ENCODE measurements at places on chromosomes 3 and 15.

DNA sequence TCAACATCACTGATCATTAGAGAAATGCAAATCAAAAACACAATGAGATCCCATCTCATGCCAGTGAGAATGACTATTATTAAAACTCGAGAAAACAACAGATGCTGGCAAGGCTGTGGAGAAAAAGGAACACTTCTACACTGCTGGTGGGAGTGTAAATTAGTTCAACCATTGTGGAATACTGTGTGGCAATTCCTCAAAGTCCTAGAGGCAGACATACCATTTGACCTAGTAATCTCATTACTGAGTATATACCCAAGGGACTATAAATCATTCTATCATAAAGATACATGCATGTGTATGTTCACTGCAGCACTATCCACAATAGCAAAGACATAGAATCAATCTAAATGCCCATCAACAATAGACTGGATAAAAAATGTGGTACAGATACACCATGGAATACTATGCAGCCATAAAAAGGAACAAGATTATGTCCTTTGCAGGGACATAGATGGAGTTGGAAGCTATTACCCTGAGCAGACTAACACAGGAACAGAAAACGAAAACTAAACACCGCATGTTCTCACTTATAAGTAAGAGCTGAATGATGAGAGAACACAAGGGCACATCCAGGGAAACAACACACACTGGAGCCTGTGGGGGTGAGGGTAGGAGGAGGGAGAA, 15.2 kb upstream of the AVEN start:
- DNase-seq = no peak

DNA sequence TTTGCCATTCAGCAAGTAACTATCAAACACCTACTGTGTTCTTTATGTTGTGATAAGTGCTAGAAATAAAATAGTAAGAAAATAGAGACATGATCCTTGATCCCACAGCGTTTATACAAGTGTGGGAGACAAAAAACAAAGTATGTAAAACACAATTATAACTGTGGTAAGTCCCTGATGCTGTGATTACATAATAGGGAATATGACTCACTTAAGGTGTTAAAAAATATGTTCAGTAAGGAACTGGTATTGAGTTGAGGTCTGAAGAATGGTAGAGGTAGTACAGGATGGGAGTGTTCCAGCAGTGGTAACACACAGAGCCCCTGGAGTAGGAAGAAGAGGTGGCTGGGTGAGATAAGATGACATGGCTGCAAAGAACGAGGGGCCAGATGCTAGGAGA, 132.1 kb upstream of the TMC3 start:
- DNase-seq = no peak

GRCh38 chr15:91279486-91279885, 179.4 kb downstream of the SV2B start:
- no peak for DNase-seq

DNA sequence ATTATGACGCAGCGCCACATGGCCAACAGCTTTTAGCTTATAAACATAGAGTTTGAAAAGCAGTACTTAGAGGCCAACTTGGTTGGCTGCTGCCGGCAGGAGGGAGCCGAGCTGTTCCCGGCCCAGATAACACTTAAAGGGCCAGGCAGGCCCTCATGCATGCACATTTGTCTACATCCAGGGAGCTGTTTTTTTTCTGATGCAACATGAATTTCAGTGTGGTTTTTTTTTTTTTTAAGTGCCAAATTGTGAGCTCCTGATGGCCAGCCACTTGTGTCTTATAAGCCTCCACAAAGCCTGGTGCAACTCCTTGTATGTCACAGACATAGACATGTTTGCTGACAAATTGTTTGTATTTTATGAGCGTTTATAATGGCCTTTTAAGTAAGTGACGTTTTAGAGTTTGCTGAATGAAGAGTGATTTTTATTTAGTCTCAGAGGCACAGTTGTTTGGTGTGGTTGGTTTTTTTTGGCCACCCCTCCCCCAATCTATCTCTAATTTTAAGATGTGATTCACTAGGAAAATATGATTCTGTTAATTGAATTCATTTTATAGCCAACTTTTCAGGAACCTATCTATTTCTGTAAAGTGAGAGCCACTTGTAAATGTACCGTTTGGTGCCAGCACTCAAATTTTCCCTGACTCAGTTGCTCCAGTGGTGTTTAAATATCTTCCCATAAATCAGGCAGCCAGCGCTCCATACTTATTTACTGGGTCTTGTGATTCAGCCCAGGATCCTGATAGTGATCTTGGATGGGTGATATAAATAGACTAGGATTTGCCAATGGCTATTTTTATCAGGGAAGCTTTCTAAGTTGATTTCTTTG, 134.3 kb downstream of the VGLL4 start:
- DNase-seq = peak; percentile 79

DNA sequence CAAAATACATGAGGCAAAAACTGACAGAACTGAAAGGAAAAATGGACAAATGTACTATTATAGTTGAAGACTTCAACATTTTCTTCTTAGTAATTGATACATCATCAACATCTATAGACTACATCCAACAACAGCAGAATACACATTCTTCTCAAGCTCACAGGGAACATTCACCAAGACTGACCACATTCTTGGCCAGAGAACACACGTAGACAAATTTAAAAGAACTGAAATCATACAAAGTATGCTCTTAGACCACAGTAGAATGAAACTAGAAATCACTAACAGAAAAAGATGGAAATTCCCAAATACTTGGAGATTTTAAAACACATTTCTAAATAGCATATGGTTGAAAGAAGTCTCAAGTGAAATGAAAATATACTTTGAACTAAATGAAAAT, 55.1 kb upstream of the NSMCE3 start:
- DNase-seq = no peak

GRCh38 chr3:71131375-71132314, 451.9 kb downstream of the FOXP1 start:
- DNase-seq = no peak

DNA sequence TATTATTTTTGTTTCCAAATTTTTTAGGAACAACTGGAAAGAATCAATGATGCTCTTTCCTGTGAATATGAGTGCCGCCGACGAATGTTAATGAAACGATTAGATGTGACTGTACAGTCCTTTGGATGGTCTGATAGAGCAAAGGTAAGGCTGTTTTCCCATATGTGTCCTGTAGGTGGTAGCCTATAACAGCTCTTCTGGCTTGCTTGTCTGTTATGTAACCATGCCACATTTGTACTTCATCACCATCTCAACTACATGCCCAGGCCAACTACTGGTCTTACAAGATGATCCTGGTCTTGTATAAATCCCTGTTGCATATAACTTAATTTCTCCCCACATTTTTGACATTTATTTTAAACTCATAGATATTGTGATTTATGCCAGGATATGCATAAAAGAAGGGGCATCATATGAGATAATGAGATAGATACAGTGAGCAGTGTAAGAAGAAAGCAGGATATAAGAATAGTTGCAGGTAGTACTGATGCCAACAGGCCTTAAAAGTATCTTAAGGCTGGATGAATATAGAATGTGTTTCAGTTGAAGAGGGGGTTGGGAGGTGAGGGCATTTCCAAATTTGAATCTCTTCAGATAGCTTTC, 20.3 kb downstream of the FAM98B start:
- DNase-seq = peak; percentile 50

GRCh38 chr15:40872791-40873693, 992 bp downstream of the RHOV start:
- DNase-seq = no peak

DNA sequence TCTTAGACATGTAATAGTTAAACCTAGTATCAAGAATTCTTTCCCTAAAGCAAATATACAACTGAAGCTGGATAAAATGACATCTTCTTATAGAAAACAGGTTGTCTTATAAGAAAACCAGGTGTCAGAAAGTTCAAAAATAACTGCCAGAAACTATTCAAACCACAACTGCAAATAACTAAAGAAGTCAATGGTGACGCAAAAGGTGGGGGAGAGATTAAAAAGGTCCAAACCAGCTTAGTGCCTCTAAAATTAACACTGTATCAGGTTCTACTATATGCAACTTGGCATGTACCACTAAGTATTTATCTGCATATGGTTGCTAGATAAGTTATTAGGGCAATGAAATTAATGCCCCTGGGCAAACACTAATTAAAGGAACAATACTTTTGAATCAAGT, 136.8 kb downstream of the TBL1XR1 start:
- DNase-seq = no peak

DNA sequence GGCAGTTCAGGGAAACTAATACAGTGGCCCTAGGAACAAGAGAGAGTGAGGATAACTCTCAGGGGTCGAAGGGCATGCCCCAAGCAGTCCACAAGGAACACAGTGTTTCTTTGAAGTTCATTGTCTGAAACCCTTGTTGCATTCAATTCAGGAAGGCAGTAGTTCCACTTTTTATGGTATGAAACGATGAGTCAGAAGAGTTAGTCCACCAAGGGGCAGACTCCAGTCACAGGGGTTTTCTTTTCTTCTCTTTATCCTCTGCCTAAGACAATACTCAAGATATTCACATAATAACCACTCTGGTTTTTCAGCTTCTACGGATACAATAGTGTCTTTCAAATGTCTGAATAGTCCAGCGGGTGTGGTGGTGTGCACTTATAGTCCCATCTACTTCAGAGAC, 23.7 kb upstream of the TICRR start:
- DNase-seq = no peak

- DNase-seq = no peak
Measured at GRCh38 chr3:140203510-140203909, 268.5 kb downstream of the CLSTN2 start.

DNA sequence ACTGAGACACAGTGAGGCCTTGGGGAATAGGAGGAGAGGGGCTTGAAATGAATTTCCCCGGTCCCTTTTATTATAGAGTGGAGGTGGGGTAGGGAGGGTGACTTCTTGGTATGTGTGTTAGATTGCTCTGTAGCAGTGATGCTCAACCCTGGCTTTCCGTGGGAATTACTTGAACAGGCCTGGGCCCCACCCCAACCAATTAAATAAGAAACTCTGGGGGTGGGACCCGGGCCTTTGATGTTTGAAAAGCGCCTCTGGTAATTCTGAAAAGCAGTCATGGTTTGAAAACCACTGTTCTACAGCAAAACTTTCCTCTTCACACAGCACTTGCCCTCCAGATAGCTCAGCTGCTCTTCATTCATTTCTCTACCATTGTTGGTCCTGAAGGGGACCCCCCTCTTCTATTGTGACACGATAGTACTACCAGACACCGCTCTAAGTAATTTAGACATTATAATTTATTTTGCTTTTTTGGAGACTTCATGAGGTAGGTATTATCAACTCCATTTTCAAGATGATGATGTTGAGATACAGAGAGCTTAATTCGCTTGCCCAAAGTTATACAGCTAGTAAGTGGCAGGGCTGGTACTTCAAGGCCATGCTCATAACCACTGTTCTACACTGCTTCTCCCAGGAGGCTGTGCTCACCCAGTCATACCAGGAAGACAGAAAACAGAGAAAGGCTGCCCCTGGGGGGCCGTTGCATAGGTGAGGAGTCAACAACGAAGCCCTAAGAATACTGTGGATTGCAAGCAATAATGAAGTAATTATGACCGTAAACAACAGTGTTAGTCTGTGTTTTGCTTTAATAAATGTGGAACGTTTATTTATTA, 176.2 kb downstream of the PEX5L start:
- no peak for DNase-seq

DNA sequence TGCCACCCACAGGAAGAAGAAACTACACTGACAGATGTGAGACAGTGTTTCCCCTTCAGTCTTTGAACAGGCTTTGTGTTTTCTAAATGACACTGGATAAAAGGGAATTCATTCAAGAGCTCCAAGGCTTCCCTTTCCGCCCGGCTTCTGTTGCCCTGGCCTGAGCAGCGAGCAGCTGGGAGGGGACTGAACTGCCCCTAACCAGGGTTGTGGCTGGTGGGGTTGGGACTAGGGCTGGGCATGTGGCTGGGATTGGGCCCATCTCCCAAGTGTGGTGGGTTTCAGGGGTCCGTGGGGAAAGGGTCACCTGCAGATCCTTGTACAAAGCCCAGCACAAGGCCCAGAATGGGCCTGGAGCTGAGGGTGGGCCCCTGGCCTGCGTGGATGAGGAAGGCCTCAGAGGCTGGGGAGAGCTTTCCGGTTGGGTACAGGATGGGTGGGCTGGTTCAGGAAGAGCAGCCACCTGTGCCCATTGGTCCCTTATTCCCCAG, 10.4 kb downstream of the VILL start:
- DNase-seq = no peak

DNA sequence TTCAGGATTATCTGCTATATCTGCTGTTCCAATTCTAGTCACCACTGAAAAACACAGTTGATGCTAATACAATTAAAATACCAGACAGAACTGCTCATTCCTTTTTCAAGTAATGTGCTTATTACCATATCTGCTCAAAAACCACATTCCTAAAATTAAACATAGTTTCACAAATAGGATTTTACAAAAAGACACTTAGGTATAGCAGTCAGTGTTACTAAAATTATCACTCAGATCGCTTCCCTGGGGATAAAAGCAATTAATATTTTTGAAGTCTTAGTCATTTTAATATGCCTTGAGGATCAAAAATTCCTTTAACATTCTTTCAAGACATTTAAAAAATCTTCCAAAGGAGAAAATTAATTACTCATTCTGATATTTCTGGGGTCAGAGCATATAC, 71.5 kb downstream of the RAD18 start:
- DNase-seq = no peak

GRCh38 chr3:106881186-106881585, 496.1 kb upstream of the CCDC54 start:
- no peak for DNase-seq

DNA sequence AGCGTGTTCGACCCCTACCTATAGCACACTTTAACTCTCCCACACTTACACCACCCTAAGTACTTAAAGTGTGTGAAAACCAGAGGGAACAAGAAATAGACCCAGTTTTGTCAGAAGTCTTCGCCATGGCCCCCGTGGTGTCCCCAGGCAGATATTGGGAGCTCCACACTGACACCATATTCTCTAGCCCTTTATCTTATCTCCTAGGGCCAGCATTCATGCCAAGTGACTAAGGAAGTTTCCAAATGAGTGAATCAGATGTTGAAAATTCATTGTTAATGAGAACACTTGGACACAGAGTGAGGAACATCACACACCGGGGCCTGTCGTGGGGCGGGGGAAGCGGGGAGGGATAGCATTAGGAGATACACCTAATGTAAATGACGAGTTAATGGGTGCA, 31.8 kb downstream of the P3H2 start:
- no peak for DNase-seq

DNA sequence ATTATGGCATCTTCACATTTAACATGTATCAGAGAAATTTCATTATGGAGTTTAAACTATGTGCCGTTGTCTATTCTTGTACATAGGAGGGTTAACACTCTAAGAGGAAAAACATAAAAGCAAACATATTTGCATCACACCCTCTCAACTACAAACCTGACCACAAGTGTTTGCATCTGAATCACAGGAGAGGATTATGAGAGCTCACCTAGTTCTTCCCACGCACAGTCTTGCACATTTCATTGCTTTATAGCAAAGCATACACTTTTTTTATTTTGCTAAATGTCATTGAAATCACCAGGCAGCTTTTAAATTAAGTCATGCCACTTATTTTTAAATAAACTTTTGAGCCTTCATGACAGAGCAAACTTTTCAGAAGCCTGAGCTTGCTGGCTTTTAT, 12.5 kb downstream of the TRAT1 start:
- no peak for DNase-seq

All from SK-N-DZ (cell line).